ENCODE measurements at places on chromosomes 12 and 14. TPM values are rescaled to one million over a fixed set of nuclear protein-coding genes. Genes with fewer than 3 reads are reported as not detected.

DNA sequence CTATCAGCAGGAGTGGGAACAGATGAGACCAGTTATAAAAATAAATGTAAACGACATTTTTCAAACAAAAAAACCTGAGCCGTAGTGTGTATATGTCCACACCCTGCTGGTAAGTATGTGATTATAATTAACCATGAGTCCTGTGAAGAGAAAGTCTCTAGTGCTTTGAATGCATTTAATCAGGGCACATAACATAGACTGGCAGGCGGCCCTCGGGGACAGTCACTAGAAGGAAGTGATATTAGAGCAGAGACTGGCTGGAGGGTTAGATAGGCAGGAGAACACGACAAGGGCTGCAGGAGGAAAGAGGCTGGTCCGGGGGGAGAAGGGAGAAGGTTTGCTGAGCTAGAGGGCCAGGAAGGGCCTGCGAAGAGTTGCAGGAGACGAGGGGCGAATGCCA is 23.8 kb upstream of the ELK3 start:
- no peak overlapping the region for H3K4me3 ChIP-seq
- no peaks in the 10 kb centered on the region for H3K36me3 ChIP-seq
- peak overlapping the region; percentile 66 for H3K27ac ChIP-seq
- no peaks in the 10 kb centered on the region for H3K27me3 ChIP-seq
- H3K4me1 ChIP-seq: peaks cover 13% of the 10 kb centered on the region
- no peak for DNase-seq

DNA sequence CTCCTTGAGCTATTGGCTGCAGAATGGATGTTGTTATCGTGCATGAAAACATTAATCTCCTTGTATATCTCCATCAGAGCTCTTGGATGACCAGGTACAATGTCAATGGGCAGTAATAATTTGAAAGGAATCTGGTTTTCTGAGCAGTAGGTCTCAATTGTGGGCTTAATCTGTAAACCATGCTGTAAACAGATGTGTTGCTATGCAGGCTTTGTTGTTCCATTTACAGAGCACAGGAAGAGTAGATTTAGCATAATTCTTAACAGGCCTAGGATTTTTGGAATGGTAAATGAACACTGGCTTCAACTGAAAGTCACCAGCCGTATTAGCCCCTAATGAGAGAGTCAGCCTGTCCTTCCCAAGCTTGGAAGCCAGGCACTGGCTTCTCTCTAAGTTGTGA is 50.4 kb downstream of the ATG14 start:
- no peak for DNase-seq
- H3K36me3 ChIP-seq: peaks cover 9% of the 10 kb centered on the region
- H3K4me1 ChIP-seq: peaks cover 5% of the 10 kb centered on the region
- H3K27me3 ChIP-seq: no peaks in the 10 kb centered on the region

DNA sequence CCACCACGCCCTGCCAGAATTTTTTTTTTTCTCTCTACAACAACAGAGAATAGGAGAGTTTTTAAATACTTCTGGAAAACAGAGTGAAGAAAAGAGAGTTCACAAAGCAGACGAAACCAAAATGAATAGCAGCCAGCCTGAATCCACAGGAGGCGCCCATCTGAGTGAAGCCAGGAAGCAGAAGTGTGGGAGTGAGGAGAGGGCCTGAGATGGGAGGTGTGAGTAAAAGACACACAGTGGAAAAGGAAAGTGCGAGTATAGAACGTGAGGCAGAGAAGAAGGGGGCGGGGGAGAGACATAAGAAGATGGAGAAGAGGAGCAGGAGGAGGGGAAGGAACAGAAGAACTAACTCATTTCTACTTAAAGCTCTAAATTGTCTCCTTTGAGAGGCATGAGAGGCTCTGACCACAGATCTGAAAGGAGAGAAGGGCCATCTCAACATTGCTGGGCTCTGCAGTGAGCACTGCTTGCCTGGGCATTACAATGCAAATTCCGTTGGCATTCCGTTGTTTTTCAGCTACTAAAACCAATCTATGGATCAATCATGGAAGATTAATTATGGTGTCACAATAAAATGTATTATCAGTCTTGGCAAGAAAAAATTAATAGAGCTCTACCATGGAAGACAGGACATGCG is 140.1 kb upstream of the CPSF6 start:
- no peaks in the 10 kb centered on the region for H3K27me3 ChIP-seq
- H3K27ac ChIP-seq: no peak overlapping the region
- H3K4me3 ChIP-seq: no peak overlapping the region
- H3K36me3 ChIP-seq: no peaks in the 10 kb centered on the region

- DNase-seq: no peak
- H3K27ac ChIP-seq: no peak overlapping the region
- no peak overlapping the region for H3K4me3 ChIP-seq
- H3K36me3 ChIP-seq: no peaks in the 10 kb centered on the region
These were observed 151.5 kb downstream of the DERA start for GRCh38 chr12:16062611-16063010.

- H3K27me3 ChIP-seq: peaks cover 46% of the 10 kb centered on the region
- H3K27ac ChIP-seq: no peak overlapping the region
- DNase-seq: no peak
These were observed 99.5 kb downstream of the SETD3 start for GRCh38 chr14:99380991-99381687.

- no peak overlapping the region for H3K27ac ChIP-seq
- no peaks in the 10 kb centered on the region for H3K27me3 ChIP-seq
These were observed 33.9 kb downstream of the SLC35F4 start for GRCh38 chr14:57831981-57832380.

DNA sequence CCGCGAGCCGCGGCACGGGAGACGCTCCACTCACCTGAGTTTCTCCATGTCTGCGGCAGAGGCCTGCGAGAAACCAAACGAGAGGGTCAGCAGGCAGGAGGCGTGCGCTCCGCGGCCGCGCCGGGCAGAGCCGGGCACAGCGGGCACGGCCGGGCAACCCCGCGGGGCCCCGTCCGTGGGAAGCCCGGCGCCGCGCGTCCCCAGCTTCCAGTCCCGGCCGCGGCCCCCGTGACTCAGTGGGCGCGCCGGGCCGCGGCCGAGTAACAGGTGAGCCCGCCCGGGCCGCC is 19.4 kb downstream of the BEGAIN start:
- peak overlapping the region; percentile 56 for H3K4me3 ChIP-seq
- no peaks in the 10 kb centered on the region for H3K36me3 ChIP-seq
- DNase-seq: no peak
- H3K27ac ChIP-seq: no peak overlapping the region
- peaks cover 15% of the 10 kb centered on the region for H3K4me1 ChIP-seq

DNA sequence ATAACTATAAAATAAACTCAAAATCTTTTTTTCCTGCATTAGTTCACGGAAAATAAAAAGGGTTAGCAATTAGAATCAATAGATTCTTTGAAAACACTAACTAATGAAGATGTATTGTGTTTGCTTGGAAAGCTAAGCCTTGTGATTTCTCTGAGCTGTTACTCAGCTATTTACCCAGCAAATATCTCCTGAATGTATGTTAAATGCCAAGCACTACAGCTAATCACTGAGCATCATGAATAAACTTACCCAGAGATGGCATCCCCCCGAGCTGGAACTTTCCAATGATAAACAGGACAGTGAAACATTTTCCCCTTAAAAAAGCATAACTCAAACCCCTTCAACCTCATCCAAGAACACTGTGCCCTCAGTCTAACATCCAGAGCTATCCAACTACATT is 71.2 kb downstream of the SLC2A13 start:
- DNase-seq: no peak
- no peak overlapping the region for H3K4me3 ChIP-seq
- no peaks in the 10 kb centered on the region for H3K36me3 ChIP-seq
- H3K27ac ChIP-seq: no peak overlapping the region
- H3K4me1 ChIP-seq: no peaks in the 10 kb centered on the region

The NXPH4 gene
- not detected for total RNA-seq

DNA sequence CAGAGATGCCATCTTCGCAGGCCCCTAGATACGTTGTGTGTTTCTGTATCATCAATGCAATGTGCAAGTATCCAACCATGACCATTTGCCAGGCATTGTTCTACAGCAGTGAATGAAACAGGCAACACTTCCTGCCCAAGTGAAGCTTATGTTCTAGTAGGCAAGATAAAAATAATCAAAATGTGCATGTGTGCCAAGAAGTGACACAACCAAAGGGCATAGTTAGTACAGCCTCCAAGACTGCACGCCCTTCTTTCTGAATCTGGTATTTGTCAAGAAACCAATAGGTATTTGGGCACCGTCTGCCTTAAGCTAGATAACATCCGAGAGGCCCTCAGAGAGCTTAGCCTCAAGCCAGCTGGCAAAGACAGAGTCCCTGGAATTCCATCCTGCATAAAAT is 152.0 kb downstream of the TMEM132C start:
- no peak overlapping the region for H3K27ac ChIP-seq
- no peaks in the 10 kb centered on the region for H3K4me1 ChIP-seq
- no peaks in the 10 kb centered on the region for H3K36me3 ChIP-seq
- no peaks in the 10 kb centered on the region for H3K27me3 ChIP-seq
- no peak for DNase-seq
- H3K4me3 ChIP-seq: no peak overlapping the region

- H3K4me3 ChIP-seq: no peak overlapping the region
- no peak for DNase-seq
- H3K27ac ChIP-seq: no peak overlapping the region
These were observed 33.6 kb upstream of the SEL1L start for GRCh38 chr14:81567302-81567701.

DNA sequence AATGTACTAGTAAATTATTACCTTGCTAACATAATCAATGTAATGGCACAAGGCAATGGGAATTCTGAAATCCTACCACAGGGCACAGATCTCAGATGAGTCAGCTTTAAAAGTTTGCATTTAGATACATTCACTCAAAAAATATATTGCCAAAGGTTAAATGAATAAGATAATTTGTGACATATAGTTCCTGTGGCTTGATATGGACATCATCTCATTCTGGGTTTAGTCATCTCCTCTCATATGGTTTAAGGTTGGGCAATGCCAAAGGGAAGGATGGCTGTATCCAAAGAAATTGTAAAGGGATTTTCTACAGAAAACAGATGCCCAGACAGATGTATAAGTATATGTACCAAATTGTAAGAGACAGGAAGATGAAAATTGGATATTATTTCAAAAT is 1065.0 kb downstream of the LRFN5 start:
- H3K4me1 ChIP-seq: no peaks in the 10 kb centered on the region
- H3K4me3 ChIP-seq: no peak overlapping the region
- H3K27ac ChIP-seq: no peak overlapping the region
- no peaks in the 10 kb centered on the region for H3K36me3 ChIP-seq
- no peaks in the 10 kb centered on the region for H3K27me3 ChIP-seq
- DNase-seq: no peak

DNA sequence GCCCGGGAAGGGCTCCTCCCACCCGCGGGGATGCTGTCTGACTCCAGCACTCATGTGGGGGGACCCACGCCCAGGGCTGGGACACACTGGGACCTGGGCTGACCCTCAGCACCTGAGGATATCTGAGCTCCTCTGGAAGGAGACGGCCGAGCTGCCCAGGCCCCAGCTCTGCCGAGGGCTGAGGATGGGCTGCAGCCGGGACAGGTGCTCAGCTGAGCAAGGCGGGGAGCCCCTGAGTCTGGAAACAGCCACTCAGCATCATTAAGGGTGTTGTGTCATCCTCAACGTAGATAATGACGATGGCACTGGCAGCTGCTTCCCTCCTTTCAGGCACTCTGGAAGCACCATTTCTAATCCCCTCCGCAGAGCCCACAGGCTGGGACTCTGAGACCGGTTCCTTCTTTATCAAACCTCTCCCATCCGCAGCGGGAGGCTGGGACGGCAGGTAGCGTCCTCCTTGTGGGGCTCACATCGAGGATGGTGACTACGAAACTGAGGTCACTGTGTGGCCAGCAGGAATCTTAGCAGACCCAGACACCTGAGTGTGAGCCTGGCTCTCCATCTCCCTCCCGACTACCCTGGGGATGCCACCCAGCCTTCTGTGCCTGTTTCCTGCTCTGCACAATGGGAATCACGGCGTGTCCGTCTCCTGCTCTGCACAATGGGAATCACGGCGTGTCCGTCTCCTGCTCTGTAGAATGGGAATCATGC is 26.7 kb upstream of the SFSWAP start:
- no peaks in the 10 kb centered on the region for H3K27me3 ChIP-seq
- no peak for DNase-seq
- no peaks in the 10 kb centered on the region for H3K36me3 ChIP-seq
- H3K4me3 ChIP-seq: no peak overlapping the region

DNA sequence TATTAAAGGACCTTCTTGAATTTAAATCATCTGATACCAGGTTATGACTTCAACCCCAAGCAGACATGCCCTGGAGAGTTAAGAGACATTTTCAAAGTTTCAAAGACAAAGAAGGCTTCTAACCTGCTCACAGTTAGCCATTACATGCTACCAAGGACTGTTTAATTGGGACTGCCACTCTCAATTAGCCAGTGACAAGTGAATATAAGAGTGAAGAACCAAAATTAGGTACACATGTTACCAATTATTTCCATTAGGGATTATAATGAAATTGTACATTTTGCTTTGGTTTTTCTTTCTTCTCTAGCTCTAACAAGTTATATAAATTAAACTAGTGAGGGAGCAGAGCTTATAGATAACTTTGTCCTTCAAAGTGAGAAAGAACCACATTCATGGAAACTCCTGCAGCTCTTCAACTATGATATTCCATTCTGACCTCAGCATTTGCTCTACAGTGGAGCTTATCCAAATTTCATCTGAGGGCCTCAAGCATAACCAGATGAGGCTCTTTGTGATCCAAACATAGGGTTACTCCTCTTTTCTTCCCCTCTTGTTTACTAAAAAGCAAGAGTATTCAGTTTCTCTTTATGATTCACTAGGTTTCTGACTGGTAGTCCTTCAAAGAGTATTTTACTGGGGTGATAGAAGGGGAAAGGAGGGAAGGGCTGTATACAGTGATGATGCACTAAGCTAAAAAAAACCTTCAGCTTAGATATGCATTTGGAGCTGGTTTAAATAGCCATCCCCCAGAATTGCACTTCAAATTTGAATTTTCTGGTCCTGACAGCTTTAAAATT is 91.3 kb downstream of the DUSP6 start:
- H3K4me3 ChIP-seq: no peak overlapping the region
- DNase-seq: no peak
- H3K4me1 ChIP-seq: no peaks in the 10 kb centered on the region
- H3K27ac ChIP-seq: no peak overlapping the region

DNA sequence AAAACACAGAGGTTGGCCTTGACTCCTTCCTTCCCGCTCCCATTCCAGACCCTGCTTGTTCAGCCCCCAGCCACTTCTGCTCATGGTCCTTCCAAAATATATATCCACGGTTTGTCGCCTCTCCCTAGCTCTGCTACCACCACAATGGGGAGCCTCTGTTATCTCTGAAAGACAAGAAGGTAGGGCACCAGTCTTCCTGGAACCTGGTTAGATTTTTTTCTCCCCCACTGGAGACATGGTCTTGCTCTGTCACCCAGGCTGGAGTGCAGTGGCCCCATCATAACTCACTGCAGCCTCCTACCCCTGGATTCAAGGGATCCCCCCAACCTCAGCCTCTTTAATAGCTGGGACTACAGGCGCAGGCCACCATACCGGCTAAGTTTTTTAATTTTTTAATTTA is 95.7 kb downstream of the PTPN11 start:
- no peaks in the 10 kb centered on the region for H3K36me3 ChIP-seq
- no peak for DNase-seq
- H3K4me1 ChIP-seq: no peaks in the 10 kb centered on the region
- H3K4me3 ChIP-seq: no peak overlapping the region

The ADCY6 gene
- 42.7 TPM for total RNA-seq

The CBLN3 gene
- total RNA-seq: 2.3 TPM

The P2RX2 gene
- 0.56 TPM for total RNA-seq

GRCh38 chr12:21773263-21773741 is 1.2 kb downstream of the KCNJ8 start:
- no peaks in the 10 kb centered on the region for H3K36me3 ChIP-seq
- H3K4me3 ChIP-seq: peak overlapping the region; percentile 62
- H3K27ac ChIP-seq: peak overlapping the region; percentile 70
- peaks cover 17% of the 10 kb centered on the region for H3K27me3 ChIP-seq
- DNase-seq: peak; percentile 49
- no peaks in the 10 kb centered on the region for H3K4me1 ChIP-seq

GRCh38 chr12:42652048-42652447 is 62.5 kb upstream of the PRICKLE1 start:
- H3K36me3 ChIP-seq: no peaks in the 10 kb centered on the region
- H3K4me3 ChIP-seq: no peak overlapping the region
- no peak overlapping the region for H3K27ac ChIP-seq
- no peak for DNase-seq
- H3K27me3 ChIP-seq: no peaks in the 10 kb centered on the region

Data from lower lobe of right lung (tissue), 2 donors.